Frontal cortex (tissue), 4 donors: ENCODE measurements at places on chromosomes 3 and 15. TPM values are rescaled to one million over a fixed set of nuclear protein-coding genes. Genes with fewer than 3 reads are reported as not detected.

The AGBL1 gene
- 1.2 TPM for total RNA-seq

The DUOX1 gene
- not detected for total RNA-seq

DNA sequence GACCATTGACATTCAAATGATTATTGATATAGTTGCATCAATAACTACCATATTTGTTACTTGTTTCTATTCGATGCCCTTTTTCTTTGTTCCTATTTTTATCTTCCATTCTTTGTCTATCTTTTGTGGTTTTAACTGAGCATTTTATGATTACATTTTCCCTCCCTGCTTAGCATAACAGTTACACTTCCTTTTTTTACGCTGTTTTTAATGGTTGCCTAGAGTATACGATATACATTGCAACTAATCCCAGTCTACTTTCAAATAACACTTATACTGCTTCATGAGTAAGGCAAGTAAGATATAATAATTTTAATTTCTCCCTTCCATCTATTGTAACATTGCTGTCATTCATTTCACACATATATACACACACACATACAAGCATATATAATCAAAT, 26.3 kb downstream of the COL6A6 start:
- DNase-seq: no peak

The TICRR gene
- 1.2 TPM for total RNA-seq

The MORC1 gene
- under 0.01 TPM for total RNA-seq

GRCh38 chr3:160617636-160618035, 52.3 kb upstream of the KPNA4 start:
- no peak for DNase-seq

DNA sequence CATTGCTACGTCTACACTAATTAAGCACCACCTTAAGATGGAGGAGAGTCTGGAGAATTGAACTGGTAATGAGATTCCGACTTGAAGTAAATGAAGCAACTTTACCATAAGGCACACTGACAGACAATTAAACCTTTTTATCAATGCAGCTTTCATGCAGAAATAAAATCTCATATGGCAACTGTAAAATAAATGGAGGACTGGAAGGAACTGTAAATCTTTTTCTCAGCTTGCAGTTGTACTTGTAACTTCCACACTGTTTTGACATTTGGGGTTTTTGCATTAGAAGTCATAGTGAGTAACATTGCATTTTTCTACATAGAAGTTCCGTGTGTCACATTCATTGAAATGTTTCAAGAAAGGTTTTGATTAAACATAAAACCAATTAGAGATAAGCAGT, 705.3 kb downstream of the NLGN1 start:
- DNase-seq: no peak

GRCh38 chr15:35279811-35280210, 194.7 kb upstream of the NANOGP8 start:
- DNase-seq: no peak

DNA sequence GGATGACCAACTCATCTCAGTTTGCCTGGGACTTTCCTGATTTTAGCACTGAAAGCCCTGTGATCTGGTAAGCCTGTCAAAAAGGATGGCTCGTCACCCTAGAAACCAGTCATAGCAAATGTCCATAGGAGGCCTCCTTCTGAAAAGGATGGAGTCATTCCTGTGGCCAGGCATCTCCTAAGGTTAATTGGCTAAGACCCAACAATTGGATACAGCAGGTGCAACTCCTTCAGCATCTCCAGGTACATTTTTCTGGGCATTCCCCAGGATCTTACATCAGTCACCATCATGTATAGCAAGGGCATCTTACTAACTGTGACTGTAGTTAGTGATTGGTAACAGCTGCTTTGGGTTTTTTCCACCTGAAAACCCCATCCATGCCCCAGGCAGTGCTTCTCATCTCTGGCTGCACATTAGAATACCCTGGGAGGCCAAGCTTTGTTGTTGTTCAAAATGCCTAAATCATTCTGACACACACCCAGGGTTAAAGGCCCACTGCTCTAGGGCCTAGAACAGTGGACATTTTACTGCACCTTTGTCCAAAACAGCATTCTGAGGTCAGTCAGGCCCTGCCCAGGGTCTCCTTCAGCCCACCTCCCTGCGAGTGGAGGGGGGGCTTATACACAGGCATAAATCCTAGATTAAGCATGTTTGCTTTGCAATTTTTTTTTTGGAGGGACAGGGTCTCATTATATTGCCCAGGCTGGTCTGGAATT, 28.3 kb upstream of the GALNT15 start:
- no peak for DNase-seq

DNA sequence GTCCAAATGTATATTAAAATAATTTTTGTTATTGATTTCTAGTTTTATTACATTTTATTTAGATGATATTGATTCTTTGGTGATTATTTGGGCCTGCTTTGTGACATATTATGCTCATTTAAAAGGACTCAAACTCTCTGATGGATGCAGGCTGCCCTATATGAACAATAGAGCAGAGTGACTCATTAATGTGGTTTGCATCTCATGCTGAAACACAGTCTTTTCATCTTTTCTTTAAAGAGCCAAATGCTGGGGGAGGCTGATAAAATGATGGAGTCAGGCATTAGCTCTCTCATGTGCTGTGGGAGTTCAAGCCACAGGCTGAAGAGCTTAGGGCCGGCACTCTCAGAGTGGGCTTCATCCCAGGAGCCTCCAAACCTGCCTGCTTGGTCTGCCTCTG, 7.2 kb downstream of the PLA1A start:
- DNase-seq: no peak

- no peak for DNase-seq
Observed at GRCh38 chr3:101902041-101902440, 52.7 kb downstream of the NFKBIZ start.

- no peak for DNase-seq
Observed at GRCh38 chr3:24264748-24265158, 229.9 kb downstream of the THRB start.

The FLNB gene
- total RNA-seq: 16.3 TPM

The ALPK3 gene
- total RNA-seq: 0.82 TPM

The MFAP1 gene
- 27.3 TPM for total RNA-seq

The IGSF10 gene
- total RNA-seq: 0.82 TPM

DNA sequence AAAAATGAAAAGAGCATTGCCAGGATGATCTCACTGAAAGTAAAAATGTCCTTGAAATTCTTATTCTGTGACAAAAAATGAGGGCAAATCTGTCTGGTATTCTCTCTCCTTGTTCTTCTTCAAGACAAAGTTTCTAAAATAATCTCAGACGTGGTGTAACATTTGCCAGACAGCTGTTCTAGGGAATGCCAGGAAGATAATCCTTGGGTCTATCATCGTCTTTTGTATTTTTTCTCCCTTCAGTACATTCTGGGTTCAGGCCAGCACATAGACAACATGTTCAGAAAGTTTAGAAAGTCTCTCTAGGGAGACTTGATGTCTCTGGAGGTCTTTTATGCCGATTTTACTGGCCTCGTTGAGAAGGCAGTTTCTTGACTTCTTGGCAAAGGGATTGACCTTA, 121.2 kb upstream of the HES1 start:
- no peak for DNase-seq

The IL12A gene
- total RNA-seq: 2.0 TPM

- DNase-seq: no peak
Observed at GRCh38 chr3:64343689-64344430, 118.6 kb upstream of the PRICKLE2 start.

DNA sequence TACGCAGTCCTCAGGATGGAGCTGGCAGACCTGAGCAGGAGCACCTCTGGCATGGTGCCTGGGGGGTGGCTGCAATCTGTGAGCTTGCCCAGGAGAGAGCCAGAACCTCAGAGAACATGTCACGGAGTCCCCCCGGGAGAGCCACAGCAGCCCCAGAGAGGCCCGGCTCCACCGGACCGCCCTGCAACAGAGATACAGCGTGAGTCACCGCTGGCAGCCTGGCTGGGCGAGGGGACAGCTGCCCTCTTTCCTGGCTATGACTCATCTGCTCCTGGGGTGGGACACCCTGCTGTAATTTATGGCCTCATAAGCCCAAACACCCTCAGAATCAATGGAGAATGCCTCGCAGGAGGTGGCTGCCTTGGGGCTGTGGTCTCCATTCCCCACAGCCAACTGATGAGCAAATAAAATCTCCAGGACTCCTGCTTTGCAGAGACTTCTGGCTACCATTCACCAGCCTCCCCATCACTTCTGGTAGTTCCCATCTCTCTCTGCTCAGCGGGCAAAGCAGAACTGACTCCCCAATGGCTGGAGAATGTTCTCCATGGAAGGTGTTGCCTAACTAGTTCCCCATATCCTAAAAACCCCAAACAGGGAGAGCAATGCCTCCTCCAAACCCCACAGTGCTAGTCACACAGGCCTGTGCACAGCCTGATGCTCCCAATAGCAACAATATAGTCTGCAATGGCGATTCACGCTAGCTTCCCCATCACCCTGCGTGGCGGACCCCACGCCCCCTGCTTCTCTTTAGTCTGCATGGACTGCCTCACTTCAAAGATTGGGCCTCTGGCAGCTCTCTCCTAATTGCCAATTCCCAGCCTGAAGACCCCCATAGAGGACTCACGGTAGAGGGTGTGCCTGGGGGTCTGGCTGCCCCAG, 21.6 kb downstream of the ACSBG1 start:
- DNase-seq: no peak

GRCh38 chr3:158354713-158355112, 216.3 kb upstream of the MLF1 start:
- no peak for DNase-seq

GRCh38 chr3:78820542-78820941, 947.3 kb downstream of the ROBO1 start:
- DNase-seq: no peak

- DNase-seq: no peak
Observed at GRCh38 chr3:66038384-66038725, 363 bp downstream of the MAGI1 start.

GRCh38 chr3:133570937-133571320, 2.6 kb upstream of the CDV3 start:
- no peak for DNase-seq

DNA sequence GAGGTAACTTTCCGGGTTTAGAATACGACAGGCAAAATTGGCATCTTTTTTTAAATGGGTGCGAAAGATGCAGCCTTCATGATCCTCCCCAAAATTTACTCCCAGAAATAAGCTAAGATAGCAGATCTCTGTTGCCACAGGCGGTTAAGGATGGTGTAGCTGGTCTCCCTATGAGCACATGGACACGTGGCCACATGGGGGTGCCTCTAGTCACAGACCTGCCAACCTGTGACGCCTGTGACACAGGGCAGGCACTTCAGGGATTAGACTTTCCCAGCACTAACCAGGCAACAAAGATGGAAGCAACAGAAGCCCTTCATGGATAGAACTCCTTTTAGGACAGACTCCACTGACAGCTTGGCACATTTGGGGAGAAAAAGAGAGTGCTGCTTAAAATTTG, 320.3 kb downstream of the THSD4 start:
- no peak for DNase-seq

DNA sequence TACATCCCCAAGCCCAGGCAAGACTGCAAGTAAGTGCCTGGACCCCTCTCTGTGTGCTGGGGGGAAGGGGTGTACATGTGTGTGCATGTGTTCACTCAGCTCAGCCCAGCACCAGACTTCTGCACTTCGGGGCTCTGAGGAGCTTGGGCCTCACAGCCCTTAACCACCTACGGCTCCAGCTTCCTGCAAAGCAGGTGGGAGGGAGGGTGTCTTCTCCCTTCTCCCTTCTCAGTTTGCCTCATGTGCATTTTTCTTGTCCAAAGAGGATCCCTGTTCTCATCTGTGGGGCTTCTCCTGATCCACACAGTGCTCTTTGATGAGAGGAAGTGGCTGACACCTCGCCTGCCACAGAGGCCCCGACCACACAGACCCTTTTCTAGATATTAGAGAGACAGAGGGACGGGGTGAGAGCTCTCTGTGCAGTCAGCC, 69.3 kb downstream of the MESD start:
- DNase-seq: no peak

DNA sequence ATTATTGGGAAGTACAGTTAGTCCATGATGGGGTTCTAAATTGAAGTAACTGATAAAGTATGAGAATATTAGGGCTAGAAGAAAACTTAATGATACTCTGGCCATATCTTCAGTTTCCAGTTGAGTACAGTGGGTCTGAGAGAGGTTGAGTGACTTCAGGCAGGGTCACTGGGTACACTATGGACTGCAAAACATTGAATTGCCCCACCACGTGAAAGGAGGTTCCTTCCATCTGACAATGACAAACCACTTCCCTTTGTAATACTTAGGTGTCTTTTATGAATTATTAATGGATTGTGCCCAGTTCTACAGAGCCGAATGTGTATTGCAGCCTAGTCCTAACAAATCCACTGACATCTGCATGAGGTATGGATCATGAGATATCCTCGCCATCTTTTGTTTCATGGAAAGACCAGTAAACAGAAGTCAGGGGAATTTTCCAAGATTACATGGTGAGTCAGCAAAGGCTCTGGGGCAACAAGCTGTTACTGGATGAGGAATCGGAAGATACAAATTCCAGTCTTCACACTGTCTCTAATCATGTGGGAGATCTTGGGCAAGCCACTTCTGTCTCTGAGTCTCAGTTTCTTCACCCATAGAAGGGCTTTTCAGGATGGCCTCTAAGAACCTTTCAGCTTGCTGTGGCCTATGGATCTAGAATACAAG, 66.5 kb upstream of the BCL6 start:
- DNase-seq: no peak
